Epithelial cell of proximal tubule (primary cell): ENCODE measurements at places on chromosomes 6 and 20.

DNA sequence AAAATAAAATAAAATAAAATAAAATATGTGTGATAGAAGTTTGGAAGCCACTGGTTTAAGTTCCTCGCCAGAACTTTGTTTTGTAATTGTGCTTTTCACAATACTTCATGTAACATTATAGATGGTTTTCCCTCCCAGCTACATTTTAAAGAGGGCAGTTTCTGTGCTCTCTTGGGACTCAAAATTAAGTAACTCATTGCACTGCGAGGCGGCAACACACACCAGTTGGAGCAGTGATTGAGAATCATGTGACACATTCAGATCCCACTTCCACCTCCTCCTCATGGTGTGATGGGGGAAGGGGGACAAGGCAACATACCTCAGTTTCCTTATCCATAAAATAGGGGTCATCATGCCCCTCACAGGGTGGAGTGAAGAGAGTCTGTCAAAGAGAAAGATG lies 7.5 kb downstream of the C2 start:
- no peak for DNase-seq

DNA sequence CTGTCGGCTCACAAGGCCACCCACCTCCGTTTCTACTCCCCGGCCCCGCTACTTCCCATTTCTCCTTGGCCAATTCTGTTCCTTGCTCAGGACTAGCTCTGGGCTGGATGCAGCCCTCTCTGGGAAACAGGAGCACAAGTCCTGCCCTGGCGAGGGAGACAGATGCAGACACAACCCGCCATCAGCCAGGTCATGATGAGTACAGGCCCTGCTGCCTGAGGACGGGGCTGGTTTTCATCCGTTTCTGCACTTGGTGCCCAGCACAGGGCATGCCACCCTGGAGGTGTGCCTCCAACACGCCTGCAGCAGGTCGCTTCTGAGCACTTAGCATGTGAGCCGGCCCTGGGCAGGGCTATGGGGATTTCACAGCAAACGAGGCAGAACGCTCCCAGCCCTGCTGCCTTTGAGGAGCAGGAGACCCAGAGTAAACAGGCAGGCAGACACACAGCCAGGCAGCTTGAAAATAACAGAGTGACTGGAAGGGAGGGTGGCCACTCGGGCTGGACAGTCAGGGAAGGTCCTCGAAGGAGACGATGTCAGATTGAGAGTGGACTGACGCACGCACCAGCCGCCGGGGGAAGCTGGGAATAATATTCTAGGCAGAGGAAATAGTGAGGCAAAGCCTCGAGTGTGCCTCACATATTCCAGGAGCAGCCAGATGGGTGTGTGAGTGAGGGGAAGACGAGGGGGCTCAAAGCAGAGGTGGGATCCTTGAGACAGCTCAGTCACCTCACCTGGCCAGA lies 21.2 kb upstream of the VSTM2L start:
- no peak for DNase-seq

- DNase-seq, result no peak
These were observed 1.4 kb upstream of the PM20D2 start for GRCh38 chr6:89144354-89144906.

GRCh38 chr20:13494019-13494418 lies 144.7 kb downstream of the TASP1 start:
- no peak for DNase-seq

GRCh38 chr6:93735099-93735498 lies 315.7 kb upstream of the EPHA7 start:
- no peak for DNase-seq

GRCh38 chr6:105645958-105646357 lies 243.1 kb upstream of the PREP start:
- DNase-seq, result no peak

DNA sequence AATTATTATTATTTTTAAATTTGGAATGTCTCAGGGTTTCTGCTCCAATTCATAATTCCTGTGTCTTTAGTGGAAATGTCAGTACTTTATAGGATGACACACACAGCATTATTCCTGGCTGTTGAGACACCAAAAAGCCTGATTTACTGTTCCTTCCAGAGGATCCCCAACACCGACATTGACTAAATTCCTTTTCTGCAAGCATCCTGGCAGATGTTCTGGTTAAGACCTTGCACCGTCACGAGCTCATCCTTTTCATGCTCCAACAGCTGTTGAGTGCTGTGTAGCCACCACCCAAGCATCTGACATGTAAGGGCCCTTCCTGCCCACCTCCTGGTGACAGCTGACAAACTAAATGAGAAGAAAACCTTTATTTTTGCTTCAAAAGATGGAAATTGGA lies 284.3 kb upstream of the SULF2 start:
- DNase-seq, result no peak
